HCT116 (cell line): ENCODE measurements at places on chromosomes 1 and 21.
A peak's percentile ranks its signal among the peaks of the same experiment; 100 is the strongest.

DNA sequence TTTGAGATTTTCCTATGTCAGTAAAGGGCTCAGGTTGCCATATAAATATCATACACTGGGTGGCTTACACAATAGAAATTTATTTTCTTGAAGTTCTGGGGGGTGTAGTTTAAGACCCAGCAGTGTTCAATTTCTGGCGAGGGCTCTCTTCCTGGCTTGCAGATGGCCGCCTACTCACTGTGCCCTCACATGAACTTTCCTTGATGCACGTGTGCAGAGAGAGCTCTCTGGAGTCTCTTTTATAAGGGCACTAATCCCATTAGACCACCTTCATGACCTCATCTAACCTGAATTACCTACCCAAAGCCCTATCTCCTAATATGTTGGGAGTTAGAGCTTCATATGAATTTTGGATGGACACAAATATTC is 21.1 kb downstream of the TMEM51 start:
- no peak for DNase-seq

DNA sequence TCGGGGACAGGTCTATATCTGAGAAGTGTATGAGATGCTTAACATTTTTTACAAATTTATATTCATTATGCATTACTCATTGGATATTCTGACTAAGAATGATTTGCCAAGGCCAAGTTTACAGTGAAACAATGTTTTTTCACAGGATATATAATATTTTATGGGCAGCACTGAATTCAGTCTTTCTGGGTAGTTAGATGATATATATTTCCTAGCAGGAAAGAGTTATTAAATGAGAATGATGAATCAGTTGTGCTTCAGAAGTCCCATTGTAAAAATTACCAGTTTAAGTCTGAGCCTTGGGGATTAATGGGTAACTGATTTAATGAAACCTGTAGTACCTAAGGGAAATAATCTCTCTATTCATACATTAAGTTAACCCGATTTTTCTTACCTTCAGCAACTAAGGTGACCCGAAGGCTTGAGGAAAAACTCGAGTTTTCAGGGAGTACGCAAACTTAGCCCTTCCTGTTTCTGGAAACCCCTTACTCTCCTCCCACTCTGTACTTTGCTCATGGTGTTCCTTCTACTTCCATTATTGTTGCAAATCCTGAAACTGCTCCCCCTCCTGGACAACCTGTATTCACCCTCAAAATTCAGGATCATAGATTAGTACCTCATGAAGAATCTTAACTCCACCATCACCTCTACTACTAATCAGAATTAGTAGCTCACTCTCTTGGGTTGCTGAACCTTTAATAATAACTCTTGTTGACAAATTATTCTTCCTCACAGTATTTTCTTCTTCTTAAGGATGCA is 135.1 kb downstream of the AK5 start:
- DNase-seq, result peak; percentile 48

DNA sequence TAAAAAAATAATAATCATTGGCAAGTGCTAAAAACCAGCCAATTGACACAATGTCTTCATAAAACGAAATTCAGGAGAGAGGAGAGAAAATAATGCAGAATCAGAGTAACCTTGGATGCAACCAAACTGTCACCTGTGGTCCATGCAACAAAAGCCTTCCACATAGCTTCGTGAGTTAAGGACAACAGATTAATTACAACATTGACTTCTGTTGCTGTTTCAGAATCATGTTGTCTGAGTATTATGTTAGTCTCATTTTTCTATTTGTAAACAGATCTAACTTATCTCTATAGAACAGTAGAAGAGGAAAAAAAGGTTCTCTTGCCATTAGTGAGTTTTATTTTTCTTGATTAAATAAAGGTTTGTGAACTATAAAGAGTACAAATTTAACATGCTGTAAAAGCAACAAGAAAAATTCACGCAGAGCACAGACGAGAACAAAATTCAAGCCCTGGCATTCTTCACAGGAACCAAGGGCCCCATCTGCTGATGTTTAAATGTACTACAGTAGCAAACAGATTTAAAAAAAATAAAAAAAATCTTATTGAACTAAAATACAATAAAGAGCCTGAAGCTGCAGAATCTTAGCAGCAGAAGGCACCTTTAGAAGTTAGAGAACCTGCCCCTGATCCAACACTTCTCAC is 381.1 kb upstream of the PKN2 start:
- no peak for DNase-seq

GRCh38 chr1:158491316-158491715 is 19.3 kb downstream of the OR10R2 start:
- DNase-seq, result no peak

- DNase-seq, result no peak
Observed at GRCh38 chr1:208178091-208178529, 66.1 kb downstream of the PLXNA2 start.

DNA sequence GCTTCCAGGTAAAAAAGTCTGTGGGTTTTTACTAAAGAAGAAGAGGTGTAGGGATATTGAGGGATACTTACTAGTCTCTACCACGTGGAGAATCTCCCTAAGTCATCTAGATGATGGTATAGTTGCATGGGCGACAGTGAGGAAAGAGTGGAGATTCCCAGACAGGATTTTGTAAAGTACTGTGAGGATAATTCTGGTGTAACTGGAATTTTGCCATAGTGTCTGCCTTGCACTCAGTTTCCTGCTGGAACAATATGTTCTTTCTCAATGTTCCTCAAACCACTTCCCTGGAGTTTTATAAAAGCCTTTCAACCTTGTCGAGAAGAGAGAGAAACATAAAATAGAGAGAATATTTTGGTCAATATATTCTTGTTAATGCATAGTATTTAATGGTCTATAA is 95.1 kb upstream of the WLS start:
- no peak for DNase-seq

DNA sequence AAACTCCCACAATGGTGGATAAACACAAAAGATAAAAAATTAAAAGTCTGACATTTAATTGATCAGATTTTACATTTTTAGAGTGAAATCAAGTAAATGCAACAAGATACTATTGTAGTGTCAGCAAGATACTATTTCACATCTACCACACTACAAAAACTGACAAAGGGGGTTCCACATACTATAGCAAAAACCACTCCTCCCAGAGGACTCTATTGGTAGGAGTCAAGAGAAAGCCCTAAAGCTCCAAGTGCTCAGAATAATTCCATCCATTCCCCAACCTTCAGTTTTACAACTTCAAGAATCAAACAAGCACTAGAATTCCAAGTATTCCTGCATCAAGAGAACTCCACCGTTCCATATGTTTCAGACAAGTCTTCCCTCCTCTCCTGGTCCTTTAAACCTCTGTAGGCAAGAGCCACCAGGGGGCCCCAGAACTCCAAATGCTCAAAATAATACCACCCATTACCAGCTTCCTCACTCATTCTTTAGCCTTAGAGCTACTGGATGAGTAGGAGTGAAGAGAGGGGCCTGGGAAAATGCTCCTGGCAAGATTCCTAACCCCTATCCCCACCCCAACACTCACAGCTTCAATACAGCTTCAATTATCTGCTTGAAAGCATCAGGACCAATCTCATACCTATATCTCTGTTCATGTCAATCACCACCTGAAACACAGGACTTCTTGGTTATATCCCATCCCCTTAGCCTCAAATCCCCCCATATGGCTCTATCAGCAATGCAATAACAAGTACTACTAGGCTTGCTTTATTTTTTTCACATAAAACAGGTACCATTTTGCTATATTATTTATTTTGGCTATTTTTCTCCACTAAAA is 9.9 kb downstream of the TOR1AIP2 start:
- no peak for DNase-seq

- no peak for DNase-seq
Observed at GRCh38 chr1:226063977-226064815, 1.7 kb downstream of the H3-3A start.

DNA sequence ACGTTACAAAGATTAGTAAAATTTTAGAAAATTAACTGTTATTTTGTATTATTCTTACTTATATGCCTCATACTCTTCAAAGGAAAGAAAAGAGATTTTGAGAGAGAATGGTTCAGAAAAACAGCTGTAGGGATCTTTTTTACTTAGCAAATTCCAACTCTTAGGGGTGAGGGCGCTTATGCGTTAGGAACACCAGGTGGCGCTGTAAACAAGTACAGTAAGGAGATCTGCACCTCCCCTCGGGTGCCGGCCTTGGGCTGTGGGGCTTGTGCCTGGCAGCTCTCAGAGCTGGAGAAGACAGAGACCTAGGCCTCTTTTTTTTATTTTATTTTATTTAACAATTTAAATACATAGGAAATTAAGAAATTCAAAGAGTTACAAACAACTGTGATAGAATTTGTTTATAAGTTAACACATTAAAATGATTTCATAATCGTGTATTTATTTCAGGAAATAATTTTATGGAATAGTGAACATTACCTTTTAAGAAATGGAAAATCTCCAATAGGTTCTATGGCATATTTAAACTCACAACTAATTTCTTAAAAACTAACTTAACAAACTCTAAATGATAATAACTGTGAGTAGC is 32.6 kb downstream of the UTP25 start:
- peak; percentile 73 for DNase-seq

DNA sequence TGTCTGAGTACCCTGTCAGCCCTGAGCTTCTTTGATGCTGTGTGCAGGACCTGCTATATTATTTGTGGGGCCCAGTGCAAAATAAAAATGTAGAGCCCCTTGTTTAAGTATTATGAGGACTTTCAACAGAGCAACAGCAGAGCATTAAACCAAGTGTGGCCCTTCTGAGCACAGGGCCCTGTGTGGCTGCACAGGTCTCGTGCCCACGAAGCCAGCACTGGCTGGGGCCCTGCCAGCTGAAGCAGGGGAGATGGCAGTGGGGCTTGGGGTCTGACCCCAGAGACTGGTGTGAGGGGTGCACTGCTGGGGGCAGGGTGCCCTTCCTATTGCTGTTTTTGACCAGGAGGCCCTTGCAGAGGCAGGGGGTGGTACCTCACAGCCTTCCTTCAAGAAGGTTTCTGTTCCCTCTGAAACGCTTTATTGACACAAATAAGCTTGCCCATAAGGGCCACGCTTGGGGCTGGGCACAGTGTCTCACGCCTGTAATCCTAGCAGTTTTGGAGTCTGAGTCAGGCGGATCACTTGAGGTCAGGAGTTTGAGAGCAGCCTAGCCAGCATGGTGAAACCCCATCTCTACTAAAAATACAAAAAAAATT is 2.2 kb upstream of the SEMA4A start:
- no peak for DNase-seq

- no peak for DNase-seq
Observed at GRCh38 chr1:64405833-64406232, 64.1 kb upstream of the CACHD1 start.

GRCh38 chr1:230091473-230092231 is 24.6 kb downstream of the GALNT2 start:
- DNase-seq, result no peak

DNA sequence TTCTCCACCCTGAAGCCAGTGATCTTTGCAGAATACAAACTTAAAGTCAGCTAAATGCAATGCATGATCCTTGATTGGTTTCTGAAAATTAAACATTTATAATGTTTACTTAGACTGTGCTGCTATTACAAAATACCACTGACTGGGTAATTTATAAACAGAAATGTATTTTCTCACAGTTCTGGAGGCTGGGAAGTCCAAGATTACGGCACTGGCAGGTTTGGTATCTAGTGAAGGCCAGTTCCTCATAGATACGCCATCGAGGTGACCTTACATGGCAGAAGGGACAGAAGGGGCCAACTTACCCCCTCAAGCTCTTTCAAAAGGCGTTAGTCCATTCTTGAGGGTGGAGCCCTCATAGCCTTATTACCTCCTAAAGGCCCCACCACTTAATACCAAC is 2.8 kb upstream of the BOLA1 start:
- no peak for DNase-seq
